ENCODE measurements at places on chromosomes 4 and X.

GRCh38 chr4:118120120-118120760 lies 86.0 kb downstream of the NDST3 start:
- DNase-seq = peak; percentile 69

DNA sequence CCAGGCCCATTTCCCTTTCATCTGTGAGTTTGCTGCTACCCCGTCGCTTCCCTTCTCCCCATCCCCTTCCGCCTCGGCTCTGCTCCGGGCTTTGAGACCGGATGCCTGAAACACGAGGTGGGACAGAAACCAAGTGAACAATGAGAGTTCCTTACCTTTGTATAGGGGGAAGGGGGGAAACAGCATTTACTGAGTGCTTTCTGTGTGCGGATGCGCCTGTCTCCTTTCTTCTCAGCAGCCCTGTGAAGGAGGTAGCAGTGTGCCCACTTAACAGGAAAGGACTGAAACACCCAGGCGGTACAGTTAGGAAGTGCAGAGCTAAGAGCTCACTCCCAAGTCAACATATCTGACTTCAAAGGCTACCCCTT lies 43.2 kb upstream of the TMSB15B start:
- DNase-seq = no peak

DNA sequence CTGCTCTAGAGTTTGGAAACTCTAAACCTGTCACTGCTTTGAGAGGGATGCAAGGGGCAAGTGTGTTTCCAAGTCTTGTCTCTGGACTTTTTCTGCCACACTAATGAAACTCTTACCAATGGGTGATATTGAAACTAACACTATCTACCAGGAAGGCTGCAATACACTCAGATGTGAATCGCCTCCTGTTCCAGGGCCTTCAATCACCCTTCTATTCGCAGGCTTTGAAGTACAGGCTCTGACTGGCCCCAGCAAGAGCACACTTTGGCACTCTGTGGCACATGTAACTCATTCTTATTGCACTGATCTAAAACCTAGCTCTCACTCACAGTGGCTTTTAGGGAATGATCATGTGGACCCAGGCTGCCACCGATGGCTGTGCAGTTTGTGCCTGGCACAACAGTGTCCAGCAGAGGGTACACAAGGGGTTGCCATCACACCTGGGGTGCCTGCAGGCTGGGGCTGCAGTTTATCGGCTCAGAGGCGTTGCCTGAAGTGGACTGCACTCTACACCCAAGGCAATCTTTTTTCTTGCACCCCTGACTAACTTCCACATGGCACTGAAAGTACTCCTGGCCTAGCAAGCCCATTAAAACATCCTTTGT lies 210.8 kb downstream of the MGST2 start:
- DNase-seq = no peak

- no peak for DNase-seq
These were observed 481.8 kb downstream of the GRXCR1 start for GRCh38 chr4:43374216-43374751.

DNA sequence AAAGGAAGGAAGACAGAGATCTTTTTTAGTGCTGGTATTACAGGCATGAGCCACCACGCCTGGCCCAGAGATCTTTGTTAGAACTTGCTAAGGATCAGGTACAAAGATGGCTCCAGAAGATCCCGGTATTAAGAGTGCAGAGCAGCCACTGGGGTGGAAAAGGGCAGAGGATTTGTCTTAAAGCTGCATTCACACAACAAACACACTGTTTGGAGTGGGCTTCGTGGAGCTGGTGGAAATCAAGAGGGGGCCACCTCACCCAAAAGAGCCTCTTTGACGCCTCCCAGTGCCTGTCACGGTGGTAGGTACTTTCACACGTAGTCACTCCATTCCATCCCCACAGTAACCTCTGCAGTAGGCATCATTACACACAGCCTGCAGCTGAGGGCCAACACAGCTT lies 13.3 kb downstream of the HELT start:
- DNase-seq = no peak

DNA sequence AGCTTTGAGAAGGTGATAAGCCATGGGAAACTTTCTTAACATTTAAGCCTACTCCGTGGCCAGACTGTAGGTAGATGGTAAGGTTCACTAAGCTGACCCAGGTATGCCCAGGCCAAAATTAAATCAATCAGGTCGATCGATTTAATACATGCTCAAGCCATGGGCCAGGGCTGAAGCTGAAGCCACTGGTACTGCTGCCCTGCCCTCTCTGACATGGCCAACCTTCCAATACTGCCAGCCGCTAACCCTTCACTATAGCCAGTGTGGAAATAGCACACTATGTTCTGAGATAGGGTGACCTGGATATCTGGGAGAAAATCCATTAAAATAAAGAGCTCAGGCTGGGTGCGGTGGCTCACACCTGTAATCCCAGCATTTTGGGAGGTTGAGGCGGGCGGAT lies 31.6 kb downstream of the TSC22D3 start:
- DNase-seq = no peak

Data from endodermal cell (in vitro differentiated cells).